ENCODE measurements at places on chromosomes 13 and 19.

- peak; percentile 23 for DNase-seq
These were observed 9.4 kb upstream of the CYP4F22 start for GRCh38 chr19:15498910-15499309.

- no peak for DNase-seq
These were observed 98.9 kb downstream of the TNFSF13B start for GRCh38 chr13:108368250-108368905.

- DNase-seq: no peak
These were observed 22.9 kb downstream of the PPP2R1A start for GRCh38 chr19:52212572-52213255.

- DNase-seq: no peak
These were observed 79.1 kb downstream of the STARD13 start for GRCh38 chr13:33206425-33206824.

GRCh38 chr19:9729162-9729561 is 39.4 kb downstream of the ZNF846 start:
- DNase-seq: no peak

- DNase-seq: no peak
These were observed 142.1 kb downstream of the POSTN start for GRCh38 chr13:37456506-37456905.

GRCh38 chr19:7650148-7650547 is 13.2 kb downstream of the STXBP2 start:
- DNase-seq: no peak

DNA sequence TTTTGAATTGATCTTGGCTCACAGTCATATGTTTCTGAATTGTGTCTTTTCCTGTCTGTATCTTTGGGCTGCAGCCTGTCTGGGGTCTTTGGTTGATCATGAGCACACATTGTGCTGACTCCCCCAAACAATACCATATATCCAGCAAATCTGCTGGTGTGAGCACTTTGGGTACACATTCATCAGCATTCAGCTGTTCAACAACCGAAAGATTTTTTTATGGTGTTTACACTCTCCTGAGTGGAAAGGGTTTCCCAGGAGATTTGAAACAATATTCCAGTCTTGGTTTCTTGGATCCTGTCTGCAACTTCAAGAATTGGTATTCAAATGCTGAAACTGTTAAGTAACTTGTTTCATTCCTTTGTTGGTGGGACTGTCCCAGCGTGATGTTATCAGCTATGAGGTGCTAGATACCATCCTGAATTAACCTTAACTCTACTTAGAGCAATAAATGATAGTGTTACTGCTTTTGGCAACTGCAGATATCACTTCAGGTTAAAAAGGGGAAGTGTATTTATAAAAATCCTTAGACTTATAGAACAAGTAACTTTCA is 78.4 kb upstream of the DIAPH3 start:
- DNase-seq: no peak

DNA sequence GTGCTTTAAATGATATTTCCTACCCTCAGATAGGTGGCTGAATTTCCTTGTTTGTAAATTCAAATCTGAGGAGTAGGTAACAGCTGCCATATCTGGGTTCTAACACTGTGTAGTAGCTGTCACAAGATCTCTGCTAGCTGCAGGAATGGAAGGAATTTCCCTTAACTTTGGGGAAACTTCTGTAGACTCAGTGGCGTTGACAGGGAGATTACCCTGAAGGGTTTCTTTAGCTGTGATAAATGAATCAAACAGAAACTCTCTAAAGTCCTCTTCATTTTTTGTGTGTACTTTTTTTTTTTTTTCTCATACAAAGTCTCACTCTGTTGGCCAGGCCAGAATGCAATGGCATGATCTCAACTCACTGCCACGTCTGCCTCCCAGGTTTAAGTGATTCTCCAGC is 5.3 kb upstream of the EPSTI1 start:
- DNase-seq: no peak

DNA sequence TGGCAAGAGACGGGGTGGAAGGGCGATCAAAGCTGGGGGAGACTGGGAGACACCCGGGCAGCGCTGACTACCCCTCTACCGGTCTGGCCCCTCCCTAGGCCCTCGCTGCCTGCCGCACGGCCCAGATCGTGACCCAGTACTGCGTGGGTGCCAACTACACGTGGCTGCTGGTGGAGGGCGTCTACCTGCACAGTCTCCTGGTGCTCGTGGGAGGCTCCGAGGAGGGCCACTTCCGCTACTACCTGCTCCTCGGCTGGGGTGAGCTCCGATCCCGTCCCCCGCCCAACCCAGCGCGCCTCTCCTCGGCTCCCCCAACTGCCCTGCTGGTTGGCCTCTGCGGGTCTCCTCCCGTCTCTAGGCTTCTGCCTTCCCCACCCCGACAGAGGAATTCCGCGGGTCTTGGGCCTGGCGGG is 8.8 kb downstream of the GIPR start:
- no peak for DNase-seq

- no peak for DNase-seq
These were observed 223.5 kb downstream of the KLF12 start for GRCh38 chr13:73910733-73911132.
